ENCODE measurements at places on chromosomes 3 and 15.

- no peak for DNase-seq
Observed at GRCh38 chr3:140834266-140835037, 107.2 kb upstream of the SLC25A36 start.

GRCh38 chr15:69067296-69067695, 52.8 kb downstream of the NOX5 start:
- DNase-seq = no peak

DNA sequence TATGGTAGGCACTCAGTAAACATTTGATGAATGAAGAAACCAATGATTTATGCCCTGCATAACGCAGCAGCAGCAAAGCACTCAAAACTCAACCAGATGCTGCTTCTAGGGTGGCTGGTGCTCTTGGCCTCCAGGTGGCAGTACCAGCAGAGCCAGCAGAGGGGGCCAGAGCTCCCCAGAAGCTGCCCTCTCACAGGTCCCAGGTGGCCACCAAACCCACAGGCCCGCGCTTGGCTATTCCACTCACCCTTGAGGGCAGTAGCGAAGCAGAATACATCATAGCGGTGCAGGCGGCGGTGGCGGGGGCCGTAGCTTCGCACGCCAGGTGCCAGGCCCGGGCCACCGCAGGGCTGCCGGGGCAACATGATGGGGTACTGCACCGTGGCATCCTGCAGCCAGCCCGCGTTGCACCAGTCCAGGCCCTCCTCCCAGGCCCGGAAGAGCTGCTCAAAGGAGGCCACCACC, 16.6 kb downstream of the HAPLN3 start:
- DNase-seq = no peak

- no peak for DNase-seq
Observed at GRCh38 chr15:92809880-92810361, 90.2 kb upstream of the CHD2 start.

DNA sequence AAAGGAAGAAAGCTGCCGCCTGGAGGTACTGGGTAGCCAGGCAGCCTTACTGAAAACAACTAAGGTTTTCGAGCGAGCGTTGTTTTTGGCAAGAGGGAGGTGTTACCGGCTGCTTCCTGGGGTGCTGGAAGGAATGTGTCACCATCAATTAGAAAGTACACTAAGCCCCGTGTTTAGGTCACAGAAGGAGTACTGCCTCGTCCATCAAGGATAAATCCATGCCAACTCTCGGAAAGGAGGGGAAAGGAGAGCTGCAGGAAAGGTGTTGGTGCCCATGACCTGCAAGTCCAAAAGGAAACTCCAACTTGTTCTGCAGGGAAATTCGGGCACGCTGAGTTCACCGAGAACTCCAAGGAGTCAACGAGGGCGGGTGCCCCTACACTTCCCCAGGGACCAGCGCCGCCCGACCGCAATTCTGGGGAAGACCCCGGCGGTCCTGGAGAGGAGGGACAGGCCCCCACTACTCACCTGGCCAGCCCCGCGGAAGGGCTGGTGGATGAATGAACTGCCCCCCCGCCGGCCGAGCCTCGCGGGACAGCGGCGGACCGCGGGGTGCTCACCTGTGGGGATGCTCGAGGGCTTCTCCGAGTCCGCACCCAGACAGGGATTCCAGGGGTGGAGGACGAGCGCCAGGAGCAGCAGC, 542 bp downstream of the PLOD2 start:
- DNase-seq = no peak

- DNase-seq = no peak
Observed at GRCh38 chr15:62083194-62084154, 16.7 kb downstream of the C2CD4A start.

GRCh38 chr15:96119734-96120133, 210.8 kb upstream of the NR2F2 start:
- no peak for DNase-seq

DNA sequence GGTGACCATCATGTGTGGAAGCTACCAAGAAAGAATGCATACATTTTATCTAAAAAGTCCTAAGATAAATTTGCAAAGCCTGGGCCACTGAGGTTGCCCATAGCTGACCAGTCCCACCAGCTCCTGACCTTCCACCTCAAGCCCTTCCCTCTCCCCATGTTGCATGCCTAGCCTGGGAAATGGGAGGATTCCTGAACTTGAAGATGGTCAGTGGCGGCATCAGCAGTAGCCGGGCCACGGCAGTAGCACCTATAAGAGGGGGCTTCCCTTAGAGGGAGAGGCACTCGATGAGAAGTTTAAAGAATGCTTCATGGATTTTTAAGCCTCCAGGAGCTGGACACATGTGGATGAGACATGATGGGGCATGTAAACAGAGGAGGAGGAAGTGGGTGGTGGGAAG, 172.1 kb downstream of the KLF13 start:
- DNase-seq = no peak

DNA sequence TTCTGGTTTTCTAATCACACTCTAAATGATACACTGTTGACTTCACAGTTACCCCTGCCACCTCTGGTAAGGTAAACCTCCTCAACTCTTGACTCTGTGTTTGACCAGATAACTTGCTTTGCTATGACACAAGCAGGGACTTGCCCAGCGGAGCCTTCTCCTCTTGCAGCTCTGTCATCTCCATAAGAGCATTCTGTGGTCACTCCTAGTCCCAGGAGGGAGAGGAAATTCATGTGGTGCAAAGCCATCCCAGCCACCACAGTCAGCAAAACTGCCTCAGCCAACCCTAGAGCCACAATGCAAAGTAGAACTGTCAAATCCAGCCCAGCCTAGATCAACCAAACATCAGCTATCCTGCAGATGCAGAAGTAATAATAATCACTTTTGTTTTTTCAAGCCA, 144.7 kb upstream of the GADL1 start:
- no peak for DNase-seq

- no peak for DNase-seq
Observed at GRCh38 chr3:59320080-59320479, 270.3 kb upstream of the CFAP20DC start.

DNA sequence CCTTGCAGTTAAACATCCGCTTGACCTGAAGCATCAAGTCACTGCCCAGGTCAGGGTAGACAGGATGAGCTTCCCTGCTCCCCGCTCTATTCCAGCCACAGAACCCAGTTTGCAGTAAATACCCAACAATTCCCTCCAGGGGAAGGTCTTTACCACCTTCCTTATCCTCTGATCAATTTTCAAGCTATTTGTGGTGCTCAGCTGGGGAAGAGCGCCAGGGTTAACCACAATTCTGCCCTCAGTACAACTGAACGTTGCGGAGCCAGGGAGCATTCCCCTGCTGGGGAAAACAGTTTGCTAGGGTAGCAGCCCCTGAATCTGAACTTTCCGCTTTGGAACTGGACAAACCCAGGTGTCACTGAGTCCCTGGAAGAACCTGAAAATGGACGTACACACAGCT, 28.5 kb downstream of the RBPMS2 start:
- DNase-seq = no peak

- no peak for DNase-seq
Observed at GRCh38 chr15:85477061-85477460, 96.7 kb downstream of the AKAP13 start.

- DNase-seq = no peak
Observed at GRCh38 chr3:81823086-81823485, 61.6 kb upstream of the GBE1 start.

DNA sequence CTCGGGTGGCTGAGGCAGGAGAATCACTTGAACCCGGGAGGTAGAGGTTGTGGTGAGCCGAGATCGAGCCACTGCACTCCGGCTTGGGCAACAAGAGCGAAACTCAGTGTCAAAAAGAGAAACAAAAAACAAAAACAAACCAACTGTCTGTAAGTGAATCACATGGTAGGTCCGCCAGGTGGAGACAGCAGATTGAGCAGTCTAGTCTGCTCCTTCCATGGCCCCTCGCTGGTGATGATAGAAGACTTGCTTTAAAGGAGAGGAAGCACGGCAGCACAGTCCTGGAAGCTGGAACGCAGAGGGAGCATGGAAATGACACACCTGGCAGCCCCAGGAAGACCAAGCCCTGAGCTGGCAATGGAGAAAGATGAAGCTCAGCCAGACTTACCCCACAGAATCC, 31.4 kb upstream of the MGLL start:
- no peak for DNase-seq

DNA sequence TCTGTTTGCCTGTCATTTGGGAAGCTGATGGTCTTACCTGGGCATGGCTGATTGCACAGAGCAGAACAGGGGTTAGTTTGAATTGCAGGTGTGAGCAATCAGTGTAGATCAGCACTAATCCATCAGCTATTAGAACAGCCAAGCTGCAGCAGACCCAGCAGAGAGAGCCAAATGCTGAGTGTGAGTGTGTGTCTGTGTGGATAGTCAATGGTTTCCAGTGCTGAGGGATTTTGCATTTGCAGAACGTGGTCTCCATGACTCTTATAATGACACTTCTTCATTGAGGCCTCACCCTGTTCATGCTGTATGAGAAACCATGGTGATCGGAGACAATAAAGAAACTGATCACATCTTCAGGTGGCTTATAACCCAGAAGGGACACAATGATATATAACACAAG, 312.1 kb downstream of the SOX2 start:
- no peak for DNase-seq

DNA sequence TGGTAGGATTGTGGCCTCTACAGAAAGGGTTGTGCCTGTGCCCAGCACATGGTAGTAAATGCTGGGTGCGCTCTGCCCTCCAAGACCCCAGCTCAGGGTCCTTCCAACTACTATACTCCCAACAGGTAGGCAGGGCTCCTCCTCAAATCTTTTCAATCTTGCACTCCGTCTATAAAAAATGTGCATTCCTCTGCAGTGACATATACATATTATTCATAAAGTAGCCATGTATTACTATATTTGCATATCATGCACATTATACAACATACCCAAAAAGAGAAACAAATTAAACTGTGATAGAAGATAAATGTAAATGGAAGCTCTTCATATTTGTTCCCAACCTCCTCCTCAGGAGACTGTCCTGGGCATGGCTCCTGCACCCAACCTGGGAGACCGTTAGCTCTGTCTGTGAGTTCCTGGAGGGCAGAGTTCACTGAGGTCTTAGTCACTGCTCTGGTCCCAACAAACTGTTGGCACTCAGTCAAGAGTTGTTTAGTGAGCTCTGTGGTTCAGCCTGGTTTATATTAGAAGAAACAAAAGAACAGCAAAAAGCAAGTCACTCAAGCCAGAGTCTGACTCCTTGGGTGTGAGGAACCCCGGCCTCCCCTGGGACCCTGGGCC, 47.7 kb upstream of the GRIP2 start:
- no peak for DNase-seq

DNA sequence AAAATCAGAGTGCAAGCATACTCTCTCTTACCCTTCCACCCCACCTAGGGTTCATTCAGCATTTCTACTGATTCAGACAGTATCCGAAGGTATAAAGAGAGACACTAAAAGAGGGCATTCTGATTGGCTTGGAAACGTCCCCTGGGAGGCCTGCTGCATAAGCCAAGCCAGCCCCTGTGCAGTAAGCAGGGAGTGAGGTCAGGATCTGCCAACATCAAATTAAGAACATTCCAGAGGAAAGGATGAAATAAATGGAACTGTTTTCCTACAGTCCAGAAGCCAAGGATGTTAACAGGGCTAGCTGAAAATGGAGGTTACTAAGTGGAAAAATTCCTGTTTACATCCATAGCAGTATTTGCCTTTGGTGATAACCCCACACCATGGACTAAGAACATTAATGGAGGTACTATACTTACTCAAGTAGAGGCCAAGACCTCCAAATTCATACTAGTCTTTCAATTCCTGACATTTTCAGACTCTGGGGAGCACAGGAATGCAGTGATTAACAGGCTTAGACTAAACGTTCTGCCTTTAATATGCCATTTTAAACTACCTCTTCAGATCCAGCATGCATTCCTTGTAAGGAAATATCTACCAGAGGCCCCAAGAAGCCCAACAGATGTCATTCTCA, 34.5 kb downstream of the NPTN start:
- no peak for DNase-seq

DNA sequence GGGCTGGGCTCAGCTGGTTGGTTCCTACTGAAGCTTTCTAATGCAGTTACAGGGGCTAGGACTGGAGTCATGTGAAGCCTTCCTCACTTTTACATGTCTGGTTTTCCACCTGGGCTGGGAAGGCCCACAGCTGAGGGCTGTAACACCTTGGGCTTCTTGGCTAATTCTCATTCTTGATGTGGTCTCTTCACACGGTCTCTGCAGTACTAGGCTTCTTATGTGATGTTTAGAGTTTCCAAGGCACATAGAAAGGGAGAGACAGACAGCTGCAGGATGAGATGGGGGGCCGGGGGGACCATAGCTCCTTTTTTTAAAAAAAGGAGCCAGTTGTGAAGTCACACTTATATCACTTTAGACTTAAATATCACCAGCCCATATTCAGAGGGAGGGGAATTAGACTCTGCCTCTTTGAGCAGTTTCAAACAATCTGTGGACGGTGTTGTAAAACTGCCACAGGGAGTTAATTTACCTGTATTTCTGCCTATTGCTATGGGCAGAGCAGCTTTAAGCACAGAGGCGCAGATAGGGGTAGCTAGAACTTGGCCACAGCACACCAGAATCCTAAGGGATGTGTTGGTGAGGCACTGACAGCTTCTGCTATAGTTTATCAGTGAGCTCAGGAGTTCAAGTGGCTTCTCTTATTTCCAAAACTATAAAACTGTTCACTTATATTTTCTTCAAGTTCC, 46.7 kb downstream of the NKIRAS1 start:
- no peak for DNase-seq

GRCh38 chr3:43290956-43291355, 4.6 kb downstream of the SNRK start:
- no peak for DNase-seq

DNA sequence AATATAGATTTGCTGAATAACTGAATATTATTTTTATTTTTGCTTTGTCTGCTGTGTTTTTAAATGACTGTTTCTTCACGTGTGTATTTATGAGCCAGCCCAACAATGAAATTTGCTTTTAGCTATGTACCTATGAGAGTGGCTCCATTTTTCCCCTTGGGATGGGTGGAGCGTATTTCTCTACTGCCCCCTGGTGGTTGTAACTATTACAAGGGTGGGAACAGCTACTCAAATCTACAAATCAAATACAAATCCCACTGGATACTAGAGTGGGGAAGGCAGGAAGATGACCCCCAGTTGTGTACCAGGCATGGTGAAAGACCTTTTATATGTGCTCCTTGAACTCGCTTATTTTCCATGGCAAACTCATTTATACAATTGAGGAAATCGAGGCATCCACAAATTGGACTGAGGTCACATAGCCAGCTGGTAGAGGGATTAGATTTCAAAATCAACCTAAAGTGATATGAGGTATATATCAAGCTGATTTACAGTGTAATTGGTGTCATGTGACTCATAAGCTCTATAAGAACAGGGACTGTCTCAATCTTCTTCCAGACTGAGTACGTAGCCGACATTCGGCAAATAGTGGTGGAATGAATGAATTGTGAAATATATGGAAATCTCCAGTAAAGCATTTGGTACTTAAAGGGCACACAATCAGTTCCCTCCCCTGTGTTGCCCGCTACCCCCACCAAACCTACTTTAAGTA, 69.5 kb upstream of the VEPH1 start:
- DNase-seq = no peak

DNA sequence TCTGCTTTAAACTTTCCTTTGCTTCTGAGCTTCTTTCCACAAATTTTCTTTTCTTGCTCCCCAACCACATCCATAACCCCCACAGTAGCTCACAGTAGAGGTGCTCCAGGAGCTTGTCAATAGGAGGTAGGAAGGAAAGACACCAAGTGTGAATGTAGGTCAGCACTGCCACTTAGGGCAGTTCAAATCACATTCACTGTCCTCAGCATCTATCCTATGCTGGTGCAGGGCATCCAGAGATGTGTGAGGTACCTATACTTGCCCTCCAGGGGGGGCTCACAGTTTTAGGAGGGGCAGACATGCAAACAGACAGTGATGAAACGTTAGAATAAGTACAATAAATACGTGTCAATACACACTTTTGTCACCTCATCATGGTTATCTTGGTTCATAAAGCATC, 1.5 kb upstream of the SPSB4 start:
- no peak for DNase-seq

GRCh38 chr3:195095035-195095703, 175.8 kb downstream of the XXYLT1 start:
- no peak for DNase-seq

All from stimulated activated CD8-positive, alpha-beta memory T cell treated with anti-CD3 and anti-CD28 coated beads, Interleukin-12 subunit alpha, Interleukin-12 subunit beta, amount 100 ng/mL, for 1 hour (primary cell).